ENCODE measurements at places on chromosomes 11 and 22.

DNA sequence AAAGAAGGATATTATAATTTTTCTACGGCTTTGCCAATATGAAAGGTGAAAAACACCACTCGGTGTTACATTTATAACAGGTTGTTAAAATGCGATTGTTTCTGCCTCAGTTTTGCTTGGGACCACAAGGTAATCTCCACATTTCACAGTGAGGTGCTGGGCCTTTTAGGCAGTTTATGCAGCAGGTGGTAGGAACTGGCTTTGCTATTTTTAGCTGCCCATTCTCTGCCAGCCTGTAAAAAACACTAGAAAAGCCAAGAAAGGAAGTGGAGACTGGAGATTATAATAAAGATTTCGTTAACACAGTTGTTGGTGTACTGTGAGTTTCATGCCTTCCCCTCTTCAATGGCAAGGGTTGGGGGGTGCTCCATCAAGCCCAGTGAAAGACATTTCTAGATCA, 8.0 kb upstream of the MRPL16 start:
- no peak for DNase-seq

GRCh38 chr22:29814003-29814402, 24.1 kb downstream of the ASCC2 start:
- DNase-seq: no peak

DNA sequence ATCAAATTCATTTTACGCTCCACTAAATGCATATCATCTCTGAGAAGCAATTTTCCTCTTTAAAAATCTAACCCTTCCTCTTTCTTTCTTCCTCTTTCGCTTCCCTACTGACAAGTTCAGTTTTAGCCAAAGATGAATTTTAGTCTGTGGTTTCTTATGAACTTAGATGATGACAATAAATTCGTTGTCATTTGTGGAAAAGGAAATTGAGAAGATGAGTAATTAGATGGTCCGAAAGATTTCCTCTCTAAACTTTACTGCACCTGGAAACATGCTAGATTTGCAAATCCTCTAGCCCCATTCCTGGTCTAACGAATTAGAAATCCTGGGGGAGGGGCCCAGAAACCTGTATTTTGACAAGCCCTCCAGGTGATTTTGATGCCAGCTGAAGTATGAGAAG, 855.4 kb upstream of the CHORDC1 start:
- DNase-seq: no peak

DNA sequence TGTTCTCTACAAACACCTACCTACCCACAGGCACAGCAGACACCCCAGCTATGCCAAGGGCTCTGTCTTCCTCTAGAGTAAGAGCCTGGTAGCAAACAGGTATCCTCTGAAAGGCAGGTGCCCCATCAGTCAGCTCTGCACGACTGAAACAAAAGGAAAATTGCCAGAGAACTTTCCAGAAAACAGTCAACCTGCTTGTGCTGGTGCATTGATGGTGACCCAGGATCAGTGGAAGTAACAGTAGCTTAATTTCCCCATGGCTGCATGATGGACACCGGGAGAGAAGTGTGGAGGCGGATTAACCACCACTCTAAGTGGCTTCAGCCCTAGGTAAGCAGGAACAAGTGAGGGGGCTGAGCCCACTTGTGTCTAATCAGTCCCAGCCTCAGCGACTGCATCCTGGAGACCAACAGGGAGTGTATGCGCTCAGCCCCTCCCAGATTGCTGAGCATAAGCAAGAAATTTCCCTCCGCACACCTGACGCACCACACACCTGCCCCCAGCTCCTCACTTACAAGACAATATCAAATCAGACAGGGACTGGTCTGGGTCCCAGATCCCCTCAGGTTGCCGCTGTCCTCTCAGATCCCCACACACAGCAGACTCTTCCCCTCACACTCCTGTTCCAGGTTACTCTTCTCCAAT, 70.7 kb upstream of the IGLL5 start:
- no peak for DNase-seq

GRCh38 chr11:63919267-63920125, 2.5 kb upstream of the RCOR2 start:
- no peak for DNase-seq

DNA sequence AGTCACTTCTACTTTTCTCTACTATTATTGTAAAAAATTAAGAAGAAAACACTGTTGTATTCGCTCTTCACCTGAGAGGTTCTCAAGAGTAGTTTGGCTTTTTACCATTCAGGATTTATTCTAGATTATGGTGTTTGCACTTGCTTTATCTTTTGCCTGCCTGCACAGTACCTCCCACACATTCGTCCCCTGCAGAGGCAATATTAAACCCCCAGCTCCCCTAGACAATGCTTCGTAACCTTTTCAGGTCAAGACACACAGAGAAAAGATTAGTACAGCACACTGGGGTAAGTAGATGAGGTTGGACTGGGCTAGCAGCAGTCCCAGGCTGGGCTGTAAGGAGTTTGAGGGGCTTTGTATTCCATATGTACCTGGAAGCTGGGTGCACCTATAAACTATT, 62.4 kb downstream of the TNRC6B start:
- DNase-seq: no peak

DNA sequence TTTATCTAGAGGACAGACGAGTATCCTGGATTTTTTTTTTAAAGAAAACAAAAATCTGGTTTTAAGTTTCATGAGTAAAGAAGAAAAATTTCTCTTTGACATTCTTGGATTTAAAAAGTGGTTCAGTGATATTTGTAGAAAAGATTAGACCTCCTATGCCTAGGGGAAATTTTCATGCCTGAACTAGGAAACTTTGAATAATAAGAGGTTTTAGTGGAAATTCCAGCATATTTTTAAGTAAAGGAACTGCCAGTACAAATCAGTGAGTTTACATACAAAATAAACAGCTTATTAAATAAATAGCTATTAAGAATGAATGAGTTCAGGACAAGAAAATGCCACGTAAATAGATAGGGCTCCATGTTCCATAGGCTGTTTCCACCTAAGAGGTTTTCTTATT, 17.5 kb downstream of the JAM3 start:
- DNase-seq: no peak

DNA sequence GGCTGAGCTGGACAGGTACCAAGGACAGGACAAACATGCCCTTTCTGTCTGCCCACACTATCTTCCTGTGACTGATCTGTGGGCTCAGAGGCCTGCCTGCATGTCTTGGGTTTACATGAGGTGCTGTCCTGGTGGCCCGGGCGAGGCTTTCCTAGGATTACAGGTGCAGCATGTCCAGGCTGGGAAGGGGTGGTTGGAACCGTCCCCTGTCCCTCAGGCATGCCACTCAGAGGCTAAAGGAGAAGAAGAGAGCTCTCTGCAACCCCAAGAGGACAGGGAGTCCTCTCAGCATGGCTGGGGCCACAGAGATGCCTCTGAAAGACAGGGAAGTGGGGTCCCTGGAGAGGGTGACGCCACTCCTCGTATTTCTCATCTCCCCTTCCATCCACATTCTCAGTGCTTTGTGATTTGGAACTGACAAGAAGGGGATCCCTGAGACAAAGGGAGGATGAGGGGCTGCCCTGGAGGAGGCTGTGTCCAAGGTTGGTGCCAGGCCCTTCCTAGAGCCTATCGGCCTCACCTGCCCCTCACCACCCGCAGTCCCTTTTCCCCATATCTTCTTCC, 64.6 kb upstream of the LMO1 start:
- DNase-seq: no peak

DNA sequence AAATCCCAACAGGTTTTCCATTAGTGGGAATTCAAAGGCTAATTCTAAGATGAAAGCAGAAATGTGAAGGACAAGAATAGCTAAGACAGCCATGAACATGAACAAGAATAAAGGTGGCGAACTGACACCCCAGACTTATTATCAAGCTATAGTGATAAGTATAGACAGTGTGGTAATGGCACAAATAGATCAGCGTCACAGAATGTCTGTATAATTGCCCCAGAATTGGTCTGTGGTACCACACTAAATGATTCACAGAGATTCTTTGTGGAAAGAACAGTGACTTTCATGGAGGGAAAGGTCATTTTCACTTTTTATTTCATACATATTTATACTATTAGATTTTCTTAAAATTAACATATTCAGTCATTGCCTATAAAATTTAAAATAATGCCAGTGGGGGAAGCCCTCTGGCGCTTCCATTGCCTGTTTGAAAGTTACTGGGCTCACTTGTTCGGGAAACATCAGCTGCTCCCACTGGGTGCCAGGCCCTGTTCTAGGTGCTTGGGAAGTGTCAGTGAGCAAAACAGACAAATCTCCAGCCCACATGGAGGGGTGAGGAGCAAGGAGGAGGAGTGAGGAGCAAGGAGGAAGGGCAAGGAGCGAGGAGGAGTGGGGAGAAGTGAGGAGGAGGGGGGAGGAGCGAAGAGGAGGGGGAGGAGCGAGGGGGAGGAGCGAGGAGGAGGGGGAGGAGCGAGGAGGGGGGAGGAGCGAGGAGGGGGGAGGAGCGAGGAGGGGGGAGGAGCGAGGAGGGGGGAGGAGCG, 11.3 kb upstream of the NLRP6 start:
- DNase-seq: no peak

GRCh38 chr22:43798492-43798891, 13.6 kb downstream of the EFCAB6 start:
- DNase-seq: no peak

GRCh38 chr11:111360150-111361043, 18.7 kb downstream of the POU2AF1 start:
- no peak for DNase-seq

- no peak for DNase-seq
These were observed 45.7 kb upstream of the LRRC32 start for GRCh38 chr11:76716268-76716667.

GRCh38 chr11:5923794-5924193, 18.3 kb upstream of the OR56A3 start:
- no peak for DNase-seq

GRCh38 chr11:70702040-70702648, 303.8 kb downstream of the CTTN start:
- no peak for DNase-seq

DNA sequence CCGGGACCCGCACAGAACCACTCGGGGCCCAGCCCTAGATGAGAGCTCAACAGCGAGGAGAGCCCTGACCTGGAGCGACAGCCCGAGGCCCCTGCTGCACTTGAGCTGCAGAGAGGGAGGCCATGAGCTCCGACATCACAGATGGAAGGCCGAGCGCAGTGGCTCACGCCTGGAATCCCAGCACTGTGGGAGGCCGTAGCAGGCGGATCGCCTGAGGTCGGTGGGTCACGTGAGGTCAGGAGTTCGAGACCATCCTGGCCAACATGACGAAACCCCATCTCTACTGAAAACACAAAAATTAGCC, 13.8 kb upstream of the BRSK2 start:
- DNase-seq: no peak

- DNase-seq: no peak
These were observed 90.0 kb downstream of the CCDC81 start for GRCh38 chr11:86464509-86465221.

GRCh38 chr11:122253589-122254231, 137.7 kb upstream of the BLID start:
- no peak for DNase-seq

GRCh38 chr11:30346068-30346688, 23.3 kb downstream of the ARL14EP start:
- peak; percentile 46 for DNase-seq

GRCh38 chr11:91981995-91982394, 242.6 kb upstream of the FAT3 start:
- no peak for DNase-seq

DNA sequence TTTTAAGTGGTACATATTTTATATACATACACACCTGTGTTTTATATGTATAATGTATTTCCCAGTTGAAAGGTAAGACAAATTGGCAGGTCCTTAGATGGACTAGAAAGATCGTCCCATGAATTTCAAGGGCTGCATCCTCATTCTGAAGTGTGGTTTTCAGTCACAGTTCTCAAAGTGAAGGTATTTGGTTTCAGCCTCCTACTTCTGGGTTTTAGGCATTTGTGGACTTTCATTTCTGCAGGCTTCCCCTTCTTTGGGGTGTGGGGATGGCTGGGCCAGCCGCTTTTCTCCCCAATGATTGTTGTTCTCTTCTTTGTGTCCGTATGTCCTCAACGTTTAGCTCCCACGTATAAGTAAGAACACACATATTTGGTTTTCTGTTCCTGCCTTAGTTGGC, 10.0 kb downstream of the DCPS start:
- DNase-seq: no peak

- no peak for DNase-seq
These were observed 608 bp downstream of the TMPRSS13 start for GRCh38 chr11:117928446-117929141.

DNA sequence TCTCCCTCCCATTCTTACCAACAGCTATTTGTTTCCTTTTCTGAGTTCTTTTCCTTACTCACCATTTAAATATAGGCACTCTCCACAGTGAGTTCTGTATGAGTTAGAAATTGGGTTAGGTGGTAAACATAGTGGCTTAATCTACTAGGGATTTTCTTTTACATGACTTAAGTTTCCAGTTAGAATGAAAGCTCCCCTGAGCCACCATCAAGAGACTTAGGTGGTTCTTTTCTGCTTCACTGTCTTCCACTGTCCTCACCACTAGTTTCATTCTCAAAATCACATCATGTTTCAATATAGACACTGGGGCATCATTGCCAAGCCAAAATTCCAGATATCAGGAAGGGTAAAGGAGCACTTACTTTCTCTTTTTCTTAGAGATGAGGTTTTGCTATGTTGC, 9.0 kb upstream of the REXO2 start:
- no peak for DNase-seq

- DNase-seq: no peak
These were observed 14.2 kb upstream of the MUC6 start for GRCh38 chr11:1050581-1051355.

DNA sequence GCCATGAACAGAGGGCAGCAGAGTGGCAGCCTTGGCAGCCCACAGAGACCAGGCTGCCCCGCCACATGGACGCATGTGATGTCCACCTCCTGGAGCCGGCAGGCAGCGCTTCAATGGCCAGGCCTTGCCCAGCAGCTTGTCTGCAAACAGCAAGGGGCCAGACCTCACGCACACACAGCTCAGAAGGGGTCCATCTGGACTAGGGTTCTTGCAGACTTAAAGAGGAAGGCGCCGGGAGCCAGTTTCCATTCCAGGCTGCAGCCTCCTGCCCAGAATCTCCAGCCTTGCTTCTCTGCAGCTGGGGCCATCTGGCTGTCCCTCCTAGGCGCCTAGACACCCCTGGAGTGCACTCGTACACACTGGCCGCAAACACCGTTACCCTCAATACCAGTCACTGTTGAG, 91.9 kb upstream of the TMEM45B start:
- DNase-seq: no peak

Measured in NCI-H1930 (cell line).